ENCODE measurements at places on chromosomes 5 and 9.

- no peak for DNase-seq
These were observed 21.3 kb downstream of the TRIO start for GRCh38 chr5:14164164-14165163.

DNA sequence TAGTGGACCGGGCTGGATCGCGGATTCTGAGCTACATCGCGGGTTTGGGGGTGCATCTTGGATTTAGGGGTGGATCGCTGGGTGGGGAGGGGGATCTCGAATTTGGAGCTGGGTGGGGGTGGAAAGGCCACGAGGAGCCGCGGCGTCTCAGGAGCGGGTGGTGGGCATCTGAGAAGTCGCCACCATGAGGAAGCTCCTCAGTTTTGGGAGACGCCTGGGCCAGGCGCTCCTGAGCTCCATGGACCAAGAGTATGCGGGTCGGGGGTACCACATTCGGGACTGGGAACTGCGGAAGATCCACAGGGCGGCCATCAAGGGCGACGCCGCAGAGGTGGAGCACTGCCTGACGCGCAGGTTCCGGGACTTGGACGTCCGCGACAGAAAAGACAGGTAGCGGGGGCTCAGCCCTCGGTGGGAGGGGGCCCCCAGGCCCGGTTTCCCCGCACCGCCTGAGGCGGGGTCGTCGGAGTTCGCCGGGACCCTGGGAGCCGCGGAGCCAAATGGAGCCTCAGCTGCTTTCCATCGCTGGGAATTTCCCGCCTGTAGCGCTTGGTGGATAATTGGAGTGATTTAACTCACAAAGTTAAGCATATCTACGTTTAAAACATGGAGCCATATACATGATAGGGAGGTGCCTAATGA lies 376 bp downstream of the ANKRD18B start:
- peak; percentile 52 for DNase-seq

DNA sequence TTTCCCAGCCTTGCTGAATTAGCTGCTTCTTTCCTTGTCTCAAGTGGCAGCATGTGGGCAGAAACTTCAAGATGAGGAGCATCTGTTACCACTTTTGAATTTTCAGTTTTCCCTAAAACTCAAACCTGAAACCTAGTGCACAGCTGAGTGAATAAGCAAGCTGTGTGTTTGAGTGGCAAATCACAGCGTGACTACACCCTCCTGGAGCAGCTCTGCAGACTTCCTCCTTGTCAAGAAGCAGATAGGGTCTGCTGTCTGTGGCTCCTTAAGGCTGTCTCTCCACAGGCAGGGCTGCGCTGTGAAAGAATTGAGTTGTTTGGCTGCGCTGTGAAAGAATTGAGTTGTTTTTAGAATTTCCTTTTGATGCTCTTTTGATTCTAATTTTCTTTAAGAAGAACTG lies 179.7 kb upstream of the HAPLN1 start:
- no peak for DNase-seq

DNA sequence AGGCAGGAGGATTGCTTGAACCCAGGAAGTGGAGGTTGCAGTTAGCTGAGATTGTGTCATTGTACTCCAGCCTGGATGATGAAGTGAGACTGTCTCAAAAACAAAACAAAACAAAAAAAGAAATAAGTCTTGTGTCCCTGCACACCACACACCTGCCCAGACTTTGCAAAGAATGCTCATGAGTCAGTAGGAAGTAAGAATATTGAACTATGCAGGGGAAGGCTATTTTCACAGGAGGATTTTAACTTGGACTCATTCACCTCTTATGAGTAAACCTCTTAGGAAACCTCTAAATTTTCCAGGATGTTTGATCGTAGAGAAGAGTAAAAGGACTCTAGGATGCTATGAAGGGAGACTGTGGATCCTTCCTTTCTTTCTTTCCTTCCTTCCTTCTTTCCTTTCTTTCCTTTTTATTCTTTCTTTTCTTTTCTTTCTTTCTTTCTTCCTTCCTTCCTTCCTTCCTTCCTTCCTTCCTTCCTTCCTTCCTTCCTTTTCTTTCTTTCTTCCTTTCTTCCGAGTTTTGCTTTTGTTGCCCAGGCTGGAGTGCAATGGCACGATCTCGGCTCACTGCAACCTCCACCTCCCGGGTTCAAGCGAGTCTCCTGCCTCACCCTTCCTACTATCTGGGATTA lies 96.7 kb upstream of the CLINT1 start:
- DNase-seq: no peak

DNA sequence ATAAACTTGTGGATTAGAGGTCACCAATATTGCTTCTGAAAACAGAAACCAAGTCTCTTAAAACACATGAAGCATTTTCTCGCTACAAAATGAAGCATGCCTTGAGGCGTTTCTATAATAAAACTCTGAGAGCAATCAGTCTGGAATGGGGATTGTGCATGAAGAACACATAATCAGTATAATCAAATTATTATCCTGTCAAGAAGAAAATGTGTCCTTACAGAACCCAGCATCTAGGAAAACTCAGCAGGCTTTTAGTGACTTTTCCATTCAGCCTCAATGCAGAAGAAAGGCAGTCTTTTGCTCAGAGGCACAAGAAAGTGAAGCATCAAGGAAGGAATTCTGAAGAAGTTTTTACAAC lies 121.9 kb downstream of the CDH18 start:
- no peak for DNase-seq

DNA sequence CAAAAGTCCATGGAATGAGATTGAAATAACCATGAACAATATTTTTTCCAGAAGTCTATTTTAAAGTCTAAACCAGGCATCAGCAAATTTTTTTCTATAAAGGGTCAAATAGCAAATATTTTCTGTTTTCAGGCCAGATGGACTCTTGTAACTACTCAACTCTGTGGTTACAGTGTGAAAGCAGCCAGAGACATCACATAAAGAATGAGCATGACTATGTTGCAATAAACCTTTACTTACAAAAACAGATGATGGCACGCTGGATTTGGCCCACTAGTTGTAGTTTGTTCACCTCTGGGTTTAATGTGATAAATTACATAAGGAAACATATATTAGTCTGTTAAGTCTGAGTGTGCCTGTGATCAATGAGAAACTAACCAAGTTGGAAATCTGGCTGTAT lies 319.2 kb downstream of the TRPM3 start:
- no peak for DNase-seq

DNA sequence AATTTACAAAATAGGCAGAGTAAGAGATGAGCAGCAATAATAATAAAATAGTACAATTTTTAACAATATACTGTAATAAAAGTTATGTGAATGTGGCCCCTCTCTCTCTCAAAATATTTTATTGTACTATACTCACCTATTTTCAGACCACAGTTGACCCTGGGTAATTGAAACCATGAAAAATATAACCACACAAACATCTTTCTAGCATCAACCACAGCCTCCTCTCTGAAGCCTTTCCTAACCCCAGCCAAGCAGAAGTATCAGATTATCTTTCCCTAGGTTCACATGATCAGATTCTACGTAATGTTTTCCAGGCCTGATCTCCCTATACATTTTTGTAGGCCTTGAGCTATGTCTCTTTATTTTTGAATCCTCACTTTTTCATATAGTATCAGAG lies 35.2 kb downstream of the DNAH5 start:
- DNase-seq: no peak

DNA sequence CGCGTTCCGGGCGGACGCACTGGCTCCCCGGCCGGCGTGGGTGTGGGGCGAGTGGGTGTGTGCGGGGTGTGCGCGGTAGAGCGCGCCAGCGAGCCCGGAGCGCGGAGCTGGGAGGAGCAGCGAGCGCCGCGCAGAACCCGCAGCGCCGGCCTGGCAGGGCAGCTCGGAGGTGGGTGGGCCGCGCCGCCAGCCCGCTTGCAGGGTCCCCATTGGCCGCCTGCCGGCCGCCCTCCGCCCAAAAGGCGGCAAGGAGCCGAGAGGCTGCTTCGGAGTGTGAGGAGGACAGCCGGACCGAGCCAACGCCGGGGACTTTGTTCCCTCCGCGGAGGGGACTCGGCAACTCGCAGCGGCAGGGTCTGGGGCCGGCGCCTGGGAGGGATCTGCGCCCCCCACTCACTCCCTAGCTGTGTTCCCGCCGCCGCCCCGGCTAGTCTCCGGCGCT lies at the start of gene DAPK1:
Gene DAPK1, plus strand, starts transcription at position 264 of the 442 bp plus-strand sequence. CDS start 1,211 bp downstream, outside the sequence.
- DNase-seq: peak; percentile 66

DNA sequence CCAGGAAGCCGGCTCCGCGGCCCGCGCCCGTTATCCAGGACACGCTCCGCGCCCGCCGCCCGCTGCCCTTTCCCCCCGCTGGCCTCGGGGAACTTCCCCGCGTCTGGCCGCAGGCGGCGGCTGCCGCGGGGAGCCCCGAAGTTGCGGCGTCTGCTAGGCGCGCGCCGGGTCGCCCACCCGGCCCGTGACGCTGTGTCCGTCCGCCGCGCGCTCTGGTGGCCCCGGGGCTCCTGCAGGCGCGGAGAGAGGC lies 621 bp upstream of the GCNT4 start:
- no peak for DNase-seq

- DNase-seq: no peak
These were observed 168.5 kb downstream of the HSD17B3 start for GRCh38 chr9:96133321-96134021.

All from hematopoietic multipotent progenitor cell treated with erythropoietin and hydrocortisone succinate and interleukin-3 and kit ligand, for 8 days (in vitro differentiated cells).